HEK293T (cell line): ENCODE measurements at places on chromosomes 7 and 10.

GRCh38 chr7:116783666-116784318, 78.6 kb upstream of the CAPZA2 start:
- DNase-seq, result no peak

DNA sequence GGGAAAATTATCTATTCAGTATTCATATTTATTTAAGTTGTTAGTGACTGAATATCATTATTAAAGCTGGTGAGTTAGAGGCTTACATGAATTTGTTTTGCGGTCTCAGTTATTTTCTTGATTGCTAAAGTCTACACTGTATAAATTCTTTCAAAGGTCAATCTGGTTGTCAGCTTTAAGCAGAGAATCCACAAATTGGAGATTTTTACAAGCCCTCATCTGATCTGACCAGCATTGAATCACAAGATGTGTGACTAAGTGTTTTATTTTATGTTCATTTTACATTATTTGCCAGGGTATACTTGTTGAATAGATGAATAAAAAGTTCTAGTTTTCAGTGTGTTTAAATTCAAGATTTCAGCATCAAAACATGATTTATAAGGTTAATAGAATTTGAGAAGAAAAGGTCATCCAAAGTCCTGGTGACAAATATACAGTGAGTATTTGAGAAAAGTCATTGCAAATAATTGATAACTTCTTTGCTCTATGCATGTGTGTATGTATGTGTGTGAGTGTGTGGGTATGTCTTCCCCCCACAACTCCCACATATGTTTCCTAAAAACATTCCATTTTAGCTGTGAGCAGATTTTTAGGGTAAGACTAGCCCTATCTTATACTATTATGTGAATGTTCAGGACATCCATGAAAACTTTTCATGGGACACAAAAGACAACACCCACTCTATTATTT, 4.4 kb downstream of the SEMA3A start:
- no peak for DNase-seq

GRCh38 chr7:11615174-11615573, 216.8 kb downstream of the THSD7A start:
- no peak for DNase-seq

DNA sequence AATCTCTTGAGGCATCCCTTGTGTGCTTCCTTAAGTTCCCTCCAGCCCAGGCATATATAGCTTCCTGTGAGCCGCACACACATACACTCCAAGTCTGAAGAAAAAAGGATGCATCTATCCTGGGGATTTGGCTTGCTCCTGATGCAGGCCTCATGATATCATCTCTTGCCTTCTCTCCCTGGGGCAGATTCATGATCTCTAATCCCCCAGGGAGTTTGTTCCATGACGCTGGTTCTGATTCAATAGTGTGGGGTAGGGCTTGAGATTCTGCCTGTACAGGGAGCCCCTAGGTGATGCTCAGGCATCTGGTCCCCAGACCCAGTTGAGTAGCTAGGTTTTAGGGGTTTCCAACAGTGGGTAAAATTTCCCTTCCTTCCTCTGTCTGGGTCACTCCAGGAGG, 1.5 kb downstream of the PON1 start:
- DNase-seq, result no peak

- DNase-seq, result no peak
Measured at GRCh38 chr10:98264378-98265065, 3.5 kb downstream of the LOXL4 start.

DNA sequence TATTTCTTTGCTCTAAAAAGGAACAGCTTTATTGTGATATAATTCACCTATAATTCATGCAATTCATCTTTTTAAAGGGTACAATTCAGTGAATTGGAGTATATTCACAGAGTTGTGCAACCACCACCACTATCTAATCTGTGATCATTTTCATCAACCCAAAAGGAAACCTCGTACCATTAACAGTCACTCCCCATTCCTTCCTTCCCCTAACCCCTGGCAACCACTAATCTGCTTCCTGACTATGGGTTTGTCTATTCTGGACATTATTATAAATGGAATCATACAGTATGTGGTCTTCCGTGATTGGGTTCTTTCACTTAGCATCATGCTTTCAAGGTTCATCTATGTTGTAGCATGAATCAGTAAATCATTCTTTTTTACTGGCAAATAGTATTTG, 52.3 kb downstream of the MKI67 start:
- DNase-seq, result no peak

- no peak for DNase-seq
Measured at GRCh38 chr7:117385363-117386109, 41.8 kb downstream of the ASZ1 start.

DNA sequence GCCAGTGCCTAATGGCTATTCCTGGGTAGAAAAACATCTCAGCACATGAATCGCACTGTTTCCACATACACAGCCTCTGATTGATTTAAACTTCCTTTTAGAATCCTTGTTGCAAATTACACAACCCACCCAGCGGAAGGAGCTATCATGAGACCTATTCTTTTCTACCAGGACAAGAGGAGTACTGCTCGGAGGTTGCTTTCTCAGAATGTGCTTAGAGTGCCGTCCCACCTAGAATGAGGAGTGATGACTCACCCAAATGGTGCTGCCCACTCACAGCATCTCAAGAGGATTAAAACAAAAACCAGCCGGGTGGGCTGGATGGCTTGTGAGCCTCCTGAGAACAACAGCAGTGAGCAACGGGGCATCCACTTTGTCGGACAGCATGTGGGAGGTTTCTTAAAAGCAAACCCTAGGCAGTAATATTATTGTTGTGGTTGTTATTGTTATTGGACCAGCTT, 128.9 kb downstream of the DGKI start:
- DNase-seq, result peak; percentile 19

DNA sequence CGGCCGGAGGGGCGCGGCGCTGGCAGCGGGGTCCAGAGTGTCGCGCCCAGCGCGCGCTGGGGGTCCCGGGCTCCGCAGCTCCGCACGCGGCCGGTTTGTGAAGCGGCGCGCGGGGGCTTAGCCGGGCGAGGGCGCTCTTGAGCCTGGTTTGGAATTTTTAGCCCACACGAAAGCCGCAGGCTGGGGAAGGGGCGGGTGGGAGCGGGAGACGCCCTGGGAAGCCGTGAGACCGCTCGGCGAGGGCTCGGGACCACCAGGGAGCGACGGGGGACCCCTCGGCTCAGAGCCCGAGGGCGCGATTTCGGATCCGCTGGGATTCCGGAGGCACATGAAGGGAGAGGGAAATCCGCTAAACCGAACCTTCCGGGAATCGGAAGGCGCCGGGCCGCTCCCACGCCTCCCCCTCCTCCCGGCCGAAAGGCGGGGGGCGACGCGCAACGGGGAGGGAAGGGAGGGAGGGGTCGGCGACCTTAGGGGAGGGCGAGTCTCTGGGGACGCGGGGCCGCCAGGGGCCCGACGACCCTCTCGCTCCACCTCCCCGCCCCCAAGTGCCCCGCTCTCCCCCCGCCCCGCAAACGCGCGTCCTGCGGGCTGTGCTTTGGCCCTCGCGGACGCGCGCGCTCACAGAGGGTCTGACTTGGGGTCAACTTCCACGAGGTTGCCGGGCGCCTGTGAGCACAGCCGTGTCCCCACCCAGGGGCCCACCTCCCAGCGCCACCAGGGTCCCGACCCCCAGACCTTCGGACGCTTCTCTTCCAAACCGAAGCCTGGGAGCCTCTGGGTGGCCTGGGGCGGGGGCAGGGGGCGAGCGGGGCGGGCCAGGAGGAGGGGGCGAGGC, 5.1 kb upstream of the ELFN1 start:
- DNase-seq, result peak; percentile 87
